ENCODE measurements at places on chromosomes 2 and 18.

- DNase-seq, result peak; percentile 58
These were observed 112.2 kb downstream of the OSBPL6 start for GRCh38 chr2:178306352-178307073.

GRCh38 chr2:73223821-73224220, 9.2 kb downstream of the PRADC1 start:
- DNase-seq, result no peak

- DNase-seq, result no peak
These were observed 58.9 kb upstream of the CD28 start for GRCh38 chr2:203647579-203647978.

- DNase-seq, result no peak
These were observed 9.6 kb downstream of the CYB5A start for GRCh38 chr18:74281980-74282754.

GRCh38 chr2:41958251-41958650, 89.6 kb upstream of the PKDCC start:
- DNase-seq, result no peak

DNA sequence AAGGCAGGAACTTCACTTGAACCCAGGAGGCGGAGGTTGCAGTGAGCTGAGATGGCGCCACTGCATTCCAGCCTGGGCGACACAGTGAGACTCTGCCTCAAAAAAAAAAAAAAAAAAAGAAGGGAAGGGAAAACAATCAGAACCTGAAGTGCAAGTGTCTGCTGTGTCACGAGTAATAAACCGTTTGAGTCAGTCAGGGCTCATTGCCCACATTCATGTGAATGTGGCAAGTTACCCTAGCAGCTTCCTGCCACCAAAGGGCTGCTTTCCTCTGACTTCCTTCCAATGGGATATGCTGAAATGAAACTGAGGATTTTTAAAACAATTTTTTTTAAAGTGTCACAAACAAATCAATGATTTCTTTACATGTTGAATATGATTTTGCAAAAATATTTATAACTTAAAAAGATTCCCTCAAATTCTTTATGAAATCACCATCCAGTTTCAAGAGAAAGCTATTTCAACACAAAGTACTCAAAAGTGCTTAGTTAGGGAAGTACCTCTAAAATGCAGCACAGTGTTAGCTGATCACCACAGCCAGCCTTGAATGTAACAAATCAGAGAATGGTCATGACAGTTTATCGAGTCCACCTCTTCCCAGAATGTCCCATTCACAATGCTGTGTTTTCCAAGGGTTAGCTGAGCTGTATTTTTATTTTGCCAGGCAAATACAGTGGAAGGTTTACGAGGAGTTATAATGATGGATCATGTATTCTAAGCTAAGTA, 36.4 kb downstream of the WDSUB1 start:
- DNase-seq, result no peak

DNA sequence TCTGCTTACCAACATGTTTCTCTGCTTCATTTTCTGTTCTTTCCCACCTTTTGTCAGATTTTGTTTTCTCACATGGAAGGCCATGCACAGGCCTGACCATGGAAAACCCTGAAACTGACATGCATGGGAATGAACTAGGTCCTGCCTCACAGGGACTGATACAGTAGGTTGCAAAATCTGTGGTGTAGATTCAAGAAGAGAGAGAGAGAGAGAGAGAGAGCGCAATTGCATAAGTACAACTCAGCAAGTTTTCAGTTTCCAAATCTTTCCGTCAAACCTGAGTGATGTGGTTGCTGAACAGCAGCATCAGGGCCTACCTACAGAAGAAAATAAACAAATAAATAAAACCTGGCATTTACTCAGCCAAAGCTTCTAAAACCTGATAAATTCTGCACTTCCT, 87.5 kb upstream of the RNF152 start:
- no peak for DNase-seq

GRCh38 chr18:77105028-77105427, 27.6 kb downstream of the MBP start:
- DNase-seq, result no peak

- no peak for DNase-seq
These were observed 3.5 kb downstream of the FARP2 start for GRCh38 chr2:241359481-241360045.

GRCh38 chr2:181523756-181524155, 66.6 kb downstream of the ITGA4 start:
- DNase-seq, result no peak

DNA sequence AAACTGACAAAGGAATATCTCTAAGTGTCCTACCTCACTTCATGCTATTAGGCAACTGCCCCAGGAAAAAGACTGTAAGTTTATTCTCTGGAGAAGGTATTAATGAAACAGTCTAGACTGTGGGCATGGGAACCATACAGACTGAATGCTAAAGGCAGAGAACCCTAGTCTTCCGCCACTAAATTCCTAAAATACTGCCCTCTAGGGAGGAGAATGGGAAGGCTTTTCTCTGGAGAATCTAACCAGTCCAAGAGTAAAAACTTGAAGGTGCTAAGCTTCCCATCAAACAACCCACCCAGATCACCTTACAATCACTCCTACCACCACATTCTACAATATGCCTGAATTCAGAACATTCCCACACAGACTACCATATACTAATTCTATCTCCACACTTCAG, 3.4 kb downstream of the SRBD1 start:
- DNase-seq, result no peak

GRCh38 chr2:95179451-95179850, 13.8 kb downstream of the ZNF2 start:
- DNase-seq, result no peak

DNA sequence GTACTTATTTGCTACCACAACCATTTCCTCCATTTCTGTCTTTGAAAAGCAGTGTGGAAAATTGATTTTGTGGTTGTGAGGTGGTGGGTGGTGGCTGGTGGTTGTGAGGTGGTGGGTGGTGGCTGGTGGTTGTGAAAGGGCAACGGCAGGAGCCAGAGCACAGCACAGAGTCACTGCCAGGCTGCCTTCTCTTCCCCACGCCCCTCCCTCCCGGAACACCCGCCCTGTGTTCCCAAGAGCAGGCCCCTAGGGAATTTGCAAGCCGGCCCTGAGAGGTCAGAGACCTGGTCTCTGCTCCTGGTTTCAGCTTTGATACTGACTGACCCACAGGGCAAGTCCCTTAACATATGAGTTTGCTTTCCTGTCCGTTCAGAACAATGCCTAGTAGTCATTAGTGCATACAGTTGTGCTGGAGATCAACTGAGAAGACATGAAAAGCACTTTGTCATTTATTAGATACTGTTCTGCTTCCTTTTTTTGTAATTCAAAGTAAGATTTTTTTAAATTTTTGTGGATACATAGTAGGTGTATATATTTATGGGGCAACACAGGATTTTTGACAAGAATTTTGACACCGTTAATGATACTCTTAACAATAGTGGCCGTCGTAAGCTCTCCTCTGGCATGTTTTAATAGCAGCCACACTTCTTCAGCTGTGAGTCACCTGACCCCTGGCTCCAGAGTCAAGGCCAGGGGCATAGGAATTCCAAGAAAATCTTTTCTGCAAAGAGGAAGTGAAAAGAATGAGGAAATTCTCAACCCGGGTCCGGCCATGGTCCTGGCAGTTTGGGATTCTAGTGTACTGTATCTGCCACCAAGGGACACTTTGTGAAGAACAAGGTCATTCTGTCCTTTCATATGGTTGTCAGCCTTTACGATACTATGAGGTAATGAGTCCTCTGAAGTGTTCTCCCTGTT, 53.2 kb downstream of the ITGA6 start:
- no peak for DNase-seq

DNA sequence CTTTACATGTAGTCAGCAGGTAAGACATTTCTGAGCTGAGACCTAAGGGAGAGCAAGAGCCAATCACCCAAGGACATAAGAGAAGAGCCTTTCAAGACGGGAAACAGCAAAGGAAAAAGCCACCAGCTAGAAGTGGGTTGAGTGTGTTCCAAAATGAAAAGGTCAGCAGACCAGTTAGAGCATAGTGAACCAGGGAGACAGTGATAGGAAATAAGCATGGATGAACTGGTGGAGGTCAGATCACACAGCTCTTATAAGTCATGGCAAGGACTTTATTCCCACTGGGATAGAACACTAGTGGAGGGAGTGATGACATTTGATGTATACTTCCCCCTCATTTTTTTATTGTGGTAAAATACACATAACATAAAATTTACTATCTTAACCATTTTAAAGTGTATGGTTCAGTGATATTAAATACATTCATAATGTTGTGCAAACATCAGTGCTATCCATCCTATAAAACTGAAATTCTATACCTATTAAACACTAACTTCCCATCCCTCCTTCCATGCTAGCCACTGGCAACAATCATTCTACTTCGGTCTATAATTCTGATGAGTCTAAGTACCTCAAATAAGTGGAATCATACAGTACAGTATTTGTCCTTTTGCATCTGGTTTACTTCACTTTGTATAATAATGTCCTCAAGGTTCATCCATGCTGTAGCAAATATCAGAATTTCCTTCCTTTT, 155.8 kb upstream of the WDSUB1 start:
- no peak for DNase-seq

DNA sequence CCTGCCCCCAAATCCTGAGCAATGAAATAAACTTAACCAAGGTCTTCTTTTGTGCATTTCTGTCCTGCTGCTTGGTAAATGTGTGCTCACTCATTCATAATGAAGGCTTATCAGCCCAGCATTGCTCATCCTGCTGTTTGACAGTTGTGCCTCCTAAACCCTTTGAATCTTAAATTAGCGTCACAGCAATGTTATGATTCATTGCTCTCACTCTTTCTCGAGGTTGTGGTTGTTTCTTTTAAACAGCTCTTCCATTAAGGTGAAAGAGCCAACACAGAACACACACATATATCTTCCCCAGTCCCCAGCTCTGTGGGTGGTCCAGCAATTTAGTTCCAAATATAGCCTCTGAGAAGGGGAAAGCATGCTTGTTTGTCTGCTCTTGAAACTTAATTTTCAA, 84.0 kb downstream of the EVA1A start:
- no peak for DNase-seq

DNA sequence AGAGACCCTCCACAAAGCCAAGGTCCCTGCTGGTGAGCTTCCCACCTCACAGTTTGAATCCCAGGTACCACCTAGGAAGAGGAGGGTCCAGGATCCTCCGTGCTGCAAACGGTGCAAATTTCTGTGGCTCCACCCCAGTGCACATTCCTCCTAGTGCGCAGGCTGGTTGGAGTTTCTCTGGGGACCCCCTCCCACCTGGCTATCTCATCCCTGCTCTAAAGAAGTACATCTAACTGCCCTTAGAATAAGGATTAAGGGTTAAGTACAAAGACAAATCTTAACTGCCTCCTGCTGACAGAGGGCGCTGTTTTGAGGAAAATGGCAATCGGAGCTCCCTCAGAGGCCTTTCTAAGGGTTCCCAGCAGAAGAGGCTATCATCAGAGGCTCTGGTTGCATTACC, 109.6 kb upstream of the FSIP2 start:
- peak; percentile 49 for DNase-seq

DNA sequence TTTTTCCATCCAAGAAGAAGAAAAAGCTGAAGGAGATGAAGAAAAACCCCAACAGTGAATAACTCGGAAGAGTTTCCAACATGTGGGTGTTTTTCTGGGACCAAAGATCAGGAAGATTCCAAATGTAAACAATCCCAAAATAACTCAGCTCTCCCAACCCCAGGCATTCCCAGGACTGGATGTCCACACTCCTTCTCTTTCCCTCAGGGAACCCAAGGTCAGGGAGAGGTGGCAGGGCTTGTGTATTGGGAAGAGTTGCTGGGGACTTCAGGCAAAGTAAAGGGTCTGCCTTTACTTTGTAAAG, 268.0 kb downstream of the DYSF start:
- DNase-seq, result no peak

- DNase-seq, result no peak
These were observed 48.2 kb downstream of the IL1RL2 start for GRCh38 chr2:102235042-102235473.

GRCh38 chr2:76450024-76450475, 739.3 kb upstream of the GCFC2 start:
- DNase-seq, result no peak

DNA sequence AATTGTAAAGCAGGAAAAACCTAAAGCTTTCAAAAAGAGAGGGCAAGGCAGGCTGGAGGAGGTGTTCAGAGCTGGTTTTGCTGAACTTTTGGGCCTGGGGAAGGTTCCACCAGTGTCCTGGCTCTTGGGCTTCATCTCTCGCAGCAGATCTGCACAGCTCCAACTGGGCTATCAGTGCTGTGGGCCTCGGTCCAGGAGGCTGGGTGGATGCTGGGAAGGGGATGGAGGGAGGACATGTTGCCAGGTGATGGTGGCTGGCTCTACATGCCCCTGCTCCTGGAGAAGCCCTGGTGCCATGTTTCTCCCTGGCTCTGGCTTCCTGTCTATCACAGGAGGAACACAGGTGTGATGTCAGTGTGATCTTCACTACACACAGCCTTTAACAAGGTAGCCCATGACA, 187.1 kb downstream of the SH3RF3 start:
- DNase-seq, result no peak

- DNase-seq, result no peak
These were observed 190.1 kb downstream of the MGAT5 start for GRCh38 chr2:134443814-134444480.

DNA sequence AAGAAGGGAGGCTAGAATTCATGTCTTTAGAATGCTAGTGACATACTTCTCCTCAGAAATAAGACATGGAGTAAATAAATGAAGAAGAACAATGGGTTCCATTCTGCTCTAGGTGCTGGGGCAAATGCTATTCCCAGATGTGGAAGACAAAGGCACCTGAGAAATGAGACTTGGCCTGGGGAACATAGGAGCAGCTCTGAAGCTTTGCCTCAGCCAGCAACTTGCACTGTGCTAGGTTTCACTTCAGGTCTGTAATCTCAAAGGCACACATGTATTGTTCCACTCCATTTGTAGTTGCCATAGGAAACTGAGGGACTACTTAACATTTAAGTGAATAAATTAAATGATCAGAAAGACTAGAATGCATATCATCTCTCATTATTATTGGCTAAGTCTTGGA, 538.9 kb upstream of the REG3G start:
- no peak for DNase-seq

GRCh38 chr2:114049280-114049679, 159.4 kb downstream of the ACTR3 start:
- DNase-seq, result no peak

- no peak for DNase-seq
These were observed 90.2 kb downstream of the PARD3B start for GRCh38 chr2:204635478-204635877.

GRCh38 chr2:207236156-207236935, 70.6 kb upstream of the KLF7 start:
- DNase-seq, result no peak

GRCh38 chr18:3592864-3593263, 142.9 kb downstream of the TGIF1 start:
- DNase-seq, result no peak

DNA sequence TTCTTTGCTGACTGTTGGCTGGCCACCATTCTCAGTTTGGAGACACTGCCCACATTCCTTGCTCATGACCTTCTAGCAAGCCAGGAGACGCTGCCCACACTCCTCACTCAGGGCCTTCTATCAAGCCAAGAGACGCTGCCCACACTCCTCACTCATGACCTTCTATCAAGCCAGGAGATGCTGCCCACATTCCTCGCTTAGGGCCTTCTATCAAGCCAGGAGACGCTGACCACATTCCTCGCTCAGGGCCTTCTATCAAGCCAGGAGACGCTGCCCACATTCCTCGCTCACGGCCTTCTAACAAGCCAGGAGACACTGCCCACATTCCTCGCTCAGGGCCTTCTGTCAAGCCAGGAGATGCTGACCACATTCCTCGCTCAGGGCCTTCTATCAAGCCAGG, 131.3 kb upstream of the CBLN2 start:
- DNase-seq, result no peak

Measured in ecto neural progenitor cell (in vitro differentiated cells).